ENCODE measurements at places on chromosomes 16 and 17.

DNA sequence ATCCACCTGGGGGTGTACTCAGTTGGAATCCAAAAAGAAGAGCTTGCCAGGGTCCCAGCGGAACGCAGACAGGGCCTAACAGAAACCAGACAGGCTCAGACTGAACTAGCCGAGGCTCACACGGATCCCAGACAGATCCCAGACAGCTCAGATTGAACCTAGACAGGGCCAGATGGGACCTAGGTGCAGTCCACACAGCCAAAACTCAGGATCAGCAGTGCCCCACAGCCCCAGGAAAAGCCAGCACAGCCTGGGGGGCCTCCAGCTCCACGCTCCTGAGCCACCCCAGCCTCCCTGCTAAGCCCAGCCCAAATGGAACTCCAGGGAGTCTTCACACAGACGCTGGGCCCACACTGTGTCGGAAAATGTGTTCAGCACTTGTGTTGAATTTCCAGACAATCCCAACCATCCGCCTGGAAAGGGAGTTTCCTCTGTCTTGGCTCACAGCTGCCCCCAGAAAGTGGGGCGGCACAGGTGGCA lies 7.5 kb downstream of the STX1B start:
- DNase-seq: no peak

- DNase-seq: no peak
Measured at GRCh38 chr17:13575922-13576419, 25.8 kb downstream of the HS3ST3A1 start.

- DNase-seq: no peak
Measured at GRCh38 chr17:16997514-16998429, 25.9 kb upstream of the TNFRSF13B start.

- DNase-seq: no peak
Measured at GRCh38 chr17:12463102-12463501, 202.6 kb upstream of the MYOCD start.

DNA sequence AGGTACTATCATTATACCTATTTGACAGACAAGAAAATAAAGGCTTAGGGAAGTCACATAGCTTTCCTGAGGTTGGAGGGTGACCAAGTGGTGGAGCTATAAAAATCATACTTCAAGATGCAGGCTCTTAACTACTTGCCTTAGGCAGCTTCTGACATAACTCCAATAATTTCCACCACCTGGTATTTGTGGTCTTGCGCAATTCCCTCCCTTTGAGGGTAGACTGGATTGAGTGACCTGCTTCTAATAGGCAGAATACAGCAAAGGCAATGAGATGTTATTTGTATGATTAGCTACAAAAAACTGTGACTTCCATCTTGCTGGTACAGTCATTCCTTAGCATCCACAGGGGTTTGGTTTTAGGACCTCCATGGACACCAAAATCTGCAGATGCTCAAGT lies 385.5 kb downstream of the TMEM114 start:
- DNase-seq: no peak

DNA sequence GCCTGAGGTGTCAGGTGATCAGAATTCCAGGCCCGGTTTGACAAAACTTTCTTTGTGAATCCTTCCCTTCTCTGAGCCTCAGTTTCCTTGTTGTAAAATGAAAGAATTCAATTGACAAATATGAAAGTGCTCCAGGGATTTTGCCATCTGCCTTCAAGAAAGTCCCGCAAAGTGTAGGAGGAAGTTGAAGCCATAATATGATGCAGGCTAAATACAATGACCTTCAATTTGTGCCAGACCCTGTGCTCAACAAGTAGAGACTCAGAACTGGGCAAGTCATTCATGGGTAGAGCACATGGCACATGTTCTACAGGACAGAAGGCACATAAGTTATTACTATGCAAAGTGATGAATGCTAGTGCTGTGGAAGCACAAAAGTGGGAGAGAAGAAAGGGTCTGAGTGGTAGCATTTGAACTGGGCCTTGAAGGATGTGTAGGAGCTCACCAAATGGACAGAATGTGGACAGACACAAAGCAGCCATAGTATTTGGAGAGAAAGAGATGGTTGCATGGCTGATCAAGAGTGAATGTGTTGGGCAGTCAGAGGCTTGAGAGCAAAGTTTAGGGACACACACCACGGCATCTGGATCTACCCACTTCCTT lies 2.4 kb upstream of the SCIMP start:
- DNase-seq: no peak

DNA sequence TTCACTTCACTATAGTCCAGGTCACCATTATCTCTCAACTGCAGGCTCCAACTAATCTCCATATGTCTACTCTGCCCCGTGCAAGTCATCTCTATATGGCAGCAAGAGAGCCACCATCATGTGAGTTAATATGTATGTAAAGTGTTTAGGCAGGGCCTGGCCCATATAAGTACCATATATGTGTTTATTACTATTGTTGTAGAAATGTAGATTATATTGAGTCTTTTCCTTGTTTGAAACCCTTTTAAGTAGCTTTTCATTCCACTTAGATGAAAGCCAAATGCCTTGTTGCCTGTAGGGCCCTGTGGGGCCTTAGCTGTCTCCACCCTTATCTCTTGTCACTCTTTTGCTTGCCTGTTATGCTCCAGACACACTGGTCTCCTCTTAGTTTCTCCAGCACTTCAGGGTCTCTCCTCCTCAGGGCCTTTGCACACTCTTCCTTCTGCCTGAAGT lies 164.0 kb downstream of the PHKB start:
- DNase-seq: no peak

- DNase-seq: no peak
Measured at GRCh38 chr16:17440131-17440530, 30.6 kb downstream of the XYLT1 start.

- DNase-seq: no peak
Measured at GRCh38 chr16:53991754-53992378, 287.9 kb downstream of the FTO start.

DNA sequence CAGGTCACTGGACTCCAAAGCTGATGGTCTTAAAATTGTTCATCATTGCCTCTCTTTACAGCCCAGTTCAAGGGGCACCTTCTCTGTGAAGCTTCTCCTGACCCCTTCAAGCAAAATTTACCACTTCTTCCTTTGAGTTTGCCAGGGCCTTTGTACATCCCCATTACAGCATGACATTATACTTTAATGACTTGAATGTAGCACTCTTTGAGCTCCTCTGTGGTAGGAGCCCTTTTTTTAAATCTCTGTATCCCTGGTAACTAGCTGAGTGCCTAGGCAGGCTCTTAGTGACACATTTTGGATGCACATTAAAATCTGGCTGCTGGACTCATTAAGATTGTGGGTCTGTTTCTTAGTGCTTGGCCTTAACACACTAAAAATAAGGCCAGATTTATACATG lies 412.1 kb downstream of the CA10 start:
- no peak for DNase-seq

GRCh38 chr17:67980456-67980855 lies 15.8 kb downstream of the C17orf58 start:
- DNase-seq: no peak

- no peak for DNase-seq
Measured at GRCh38 chr16:72865835-72866234, 182.1 kb downstream of the ZFHX3 start.

GRCh38 chr17:40486522-40487370 lies 14.7 kb downstream of the TNS4 start:
- DNase-seq: no peak

DNA sequence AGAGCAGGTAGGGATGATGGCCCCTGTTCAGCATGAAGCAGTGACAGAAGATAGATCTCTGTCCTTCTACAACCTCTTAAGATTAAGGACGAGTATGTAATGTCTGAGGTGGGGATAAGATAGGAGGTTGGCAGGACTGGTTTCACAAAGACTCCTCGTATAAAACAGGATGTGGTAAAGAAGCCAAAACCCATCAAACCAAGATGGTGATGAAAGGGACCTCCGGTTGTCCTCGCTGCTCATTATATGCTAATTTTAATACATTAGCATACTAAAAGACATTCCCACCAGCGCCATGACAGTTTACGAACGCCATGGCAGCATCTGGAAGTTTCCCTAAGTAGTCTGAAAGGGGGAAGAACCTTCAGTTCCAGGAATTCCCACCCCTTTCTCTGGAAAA lies 27.3 kb downstream of the MIS12 start:
- no peak for DNase-seq

GRCh38 chr16:83310816-83311215 lies 497.0 kb upstream of the HSBP1 start:
- no peak for DNase-seq

DNA sequence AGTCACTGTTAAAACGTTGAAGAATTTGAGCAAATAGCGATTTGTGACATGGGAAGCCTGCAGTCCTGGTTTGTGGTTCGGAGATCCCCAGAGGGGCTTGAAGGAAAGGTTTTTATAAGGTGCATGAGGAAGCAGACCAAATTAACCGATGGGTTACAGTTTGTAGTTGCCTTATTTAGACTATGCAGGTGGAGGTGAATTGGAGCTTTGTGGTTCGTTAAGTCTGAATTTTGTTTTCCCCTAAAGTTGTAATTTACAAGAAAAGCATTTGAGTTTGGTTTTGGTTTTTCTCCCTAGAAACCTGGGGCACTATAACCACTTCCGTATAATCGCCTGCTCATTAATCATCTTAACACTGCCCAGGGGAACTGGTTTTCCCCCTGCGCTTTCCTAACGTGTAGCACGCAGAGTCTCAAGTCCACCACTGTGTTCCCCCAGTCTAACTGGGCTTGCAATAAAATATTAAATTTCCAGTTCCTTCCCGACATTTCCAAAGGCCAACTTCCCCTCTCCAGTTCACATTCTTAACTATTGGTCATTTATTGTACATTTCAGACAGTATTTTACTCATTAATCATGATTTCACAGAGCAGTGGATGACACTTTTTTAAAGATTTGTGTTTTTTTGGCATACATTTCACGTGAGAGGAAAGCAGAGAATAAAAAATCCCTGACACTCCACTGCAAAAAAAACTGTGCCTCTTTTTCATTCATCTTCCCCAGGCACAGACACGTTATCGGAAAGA lies 932 bp downstream of the ZNF267 start:
- DNase-seq: peak; percentile 49

DNA sequence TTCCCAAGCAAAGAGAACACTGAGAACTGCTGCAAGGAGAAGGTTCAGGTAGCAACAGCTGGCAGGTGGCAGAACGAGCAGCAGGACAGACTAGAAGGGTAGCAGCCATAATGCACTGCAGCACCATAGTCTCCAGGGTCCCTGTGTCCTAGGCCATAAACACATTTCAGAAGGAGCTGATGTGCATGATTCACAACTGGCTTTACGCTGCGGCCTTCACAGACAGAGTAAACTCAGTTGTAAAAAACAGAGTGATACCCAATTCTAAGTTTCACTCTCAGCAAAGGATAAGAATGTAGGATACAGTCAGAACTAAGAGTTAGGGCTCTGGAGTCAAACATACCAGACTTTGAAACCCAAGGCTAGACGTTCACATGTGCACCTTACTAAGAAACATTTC lies 24.4 kb downstream of the ARHGAP17 start:
- DNase-seq: no peak

GRCh38 chr17:41739661-41740352 lies 5.4 kb upstream of the HAP1 start:
- DNase-seq: no peak

GRCh38 chr16:24117680-24118079 lies 138.5 kb upstream of the CACNG3 start:
- no peak for DNase-seq

DNA sequence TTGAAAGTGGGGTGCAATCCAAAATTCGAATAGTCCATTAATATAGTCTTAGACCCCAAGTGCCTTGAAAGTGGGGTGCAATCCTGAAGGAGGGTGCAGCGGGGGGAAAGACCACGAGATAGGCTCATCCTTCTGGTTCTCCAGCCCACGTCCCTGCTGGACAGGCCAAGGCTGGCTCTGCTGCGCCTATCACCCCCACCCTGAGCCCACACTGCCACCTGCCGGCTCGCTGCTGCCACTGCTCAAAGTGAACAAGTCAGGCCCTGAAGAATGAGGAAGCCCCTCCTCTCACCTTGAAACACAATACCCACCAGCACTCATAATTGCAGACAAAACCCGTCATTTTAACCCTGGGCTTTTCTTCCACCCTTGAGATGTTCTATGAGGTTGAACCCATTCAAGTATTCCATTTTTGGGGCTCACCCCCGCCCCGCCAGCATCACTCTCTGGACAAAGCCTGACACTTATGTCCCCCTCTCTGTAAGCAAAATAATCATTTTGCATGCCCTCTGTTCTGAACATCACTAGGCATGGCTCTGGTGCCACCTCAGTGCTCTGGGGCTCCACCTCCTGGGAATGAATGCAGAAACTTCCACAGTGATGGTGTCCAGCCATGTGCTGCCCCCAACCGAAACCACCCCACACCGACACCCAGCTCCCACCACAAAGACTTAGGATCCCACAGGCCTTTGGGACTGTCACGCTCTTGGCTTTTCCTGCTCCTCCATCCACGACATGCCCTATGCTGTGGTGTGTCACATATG lies 56.8 kb downstream of the BEAN1 start:
- peak; percentile 84 for DNase-seq

DNA sequence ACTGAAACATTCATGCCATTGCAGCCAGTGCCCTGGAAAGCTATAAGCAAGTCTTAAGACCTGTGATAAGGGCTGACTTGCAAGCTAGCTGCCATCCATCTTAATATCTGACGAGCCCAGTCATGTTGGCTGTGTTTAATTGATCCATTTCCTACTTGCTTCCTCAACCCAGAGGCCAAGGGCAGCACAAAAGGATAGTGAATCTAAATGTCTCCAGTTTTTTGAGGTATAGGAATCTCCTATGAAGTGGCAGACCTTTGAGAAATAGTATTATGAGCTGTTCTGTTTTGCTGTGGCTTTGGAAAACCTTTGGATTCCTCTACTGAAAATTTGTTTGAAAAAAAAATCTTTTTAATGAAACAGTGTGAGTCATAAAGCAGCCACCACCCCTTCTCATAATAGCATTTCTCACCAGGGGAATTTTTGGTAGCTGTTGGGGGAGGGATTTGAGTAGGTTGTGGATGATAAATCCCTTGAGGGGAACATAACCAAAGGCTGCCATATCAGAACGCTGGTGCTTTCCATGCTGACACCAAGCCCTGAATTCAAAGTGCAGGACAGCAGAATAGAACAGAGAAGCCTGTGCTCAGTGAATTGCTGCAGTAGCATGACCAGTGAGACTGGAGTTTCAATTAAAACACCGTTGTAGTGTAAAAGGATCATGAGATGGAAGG lies 12.9 kb downstream of the ZNRF1 start:
- peak; percentile 64 for DNase-seq

- no peak for DNase-seq
Measured at GRCh38 chr17:74049167-74049966, 154.1 kb upstream of the RPL38 start.

- DNase-seq: no peak
Measured at GRCh38 chr16:10859658-10860057, 17.3 kb upstream of the CIITA start.

- no peak for DNase-seq
Measured at GRCh38 chr17:47213540-47213939, 4.4 kb downstream of the MYL4 start.

DNA sequence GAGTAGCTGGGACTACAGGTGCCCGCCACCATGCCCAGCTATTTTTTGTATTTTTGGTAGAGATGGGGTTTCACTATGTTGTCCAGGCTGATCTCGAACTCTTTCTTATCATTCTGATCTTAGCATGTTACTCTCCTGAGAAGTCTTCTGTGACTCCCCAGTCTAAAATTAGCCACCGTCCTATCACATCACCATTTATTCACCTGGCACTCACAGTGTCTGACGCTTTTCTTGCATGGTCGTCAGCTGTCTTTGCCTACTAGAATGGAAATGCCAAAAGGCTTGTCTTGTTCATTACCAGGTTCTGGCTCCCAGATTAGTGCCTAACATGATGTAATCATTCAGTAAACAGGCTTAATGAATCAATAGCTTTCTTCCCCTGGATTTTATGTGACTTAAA lies 23.8 kb downstream of the TOM1L1 start:
- no peak for DNase-seq

GRCh38 chr16:65068151-65068740 lies 53.6 kb downstream of the CDH11 start:
- DNase-seq: no peak
